ENCODE measurements at places on chromosomes 4 and X.
A peak's percentile ranks its signal among the peaks of the same experiment; 100 is the strongest.

DNA sequence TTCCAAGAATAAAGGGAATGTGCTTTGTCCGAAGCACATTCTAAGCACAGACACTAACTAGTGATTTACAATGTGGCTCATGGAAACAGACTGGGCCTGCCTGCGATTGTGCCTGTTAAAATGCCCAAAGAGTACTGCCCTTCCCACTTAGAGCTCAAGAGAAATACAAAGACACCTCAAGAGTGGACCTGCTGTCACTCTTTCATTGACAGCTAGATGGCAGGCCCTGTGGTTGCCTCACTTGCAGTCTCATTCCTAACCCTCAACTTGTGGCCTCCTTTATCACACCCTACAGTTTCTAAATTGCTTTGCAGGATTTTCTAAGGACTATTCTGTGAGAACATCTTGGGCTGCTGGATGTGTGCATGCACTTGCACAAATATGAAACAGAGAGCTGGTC, 331.0 kb upstream of the EMCN start:
- no peak for DNase-seq
- no peaks in the 10 kb centered on the region for H3K36me3 ChIP-seq
- no peaks in the 10 kb centered on the region for H3K27me3 ChIP-seq
- H3K27ac ChIP-seq, result no peak overlapping the region
- H3K4me3 ChIP-seq, result no peak overlapping the region
- no peaks in the 10 kb centered on the region for H3K4me1 ChIP-seq

DNA sequence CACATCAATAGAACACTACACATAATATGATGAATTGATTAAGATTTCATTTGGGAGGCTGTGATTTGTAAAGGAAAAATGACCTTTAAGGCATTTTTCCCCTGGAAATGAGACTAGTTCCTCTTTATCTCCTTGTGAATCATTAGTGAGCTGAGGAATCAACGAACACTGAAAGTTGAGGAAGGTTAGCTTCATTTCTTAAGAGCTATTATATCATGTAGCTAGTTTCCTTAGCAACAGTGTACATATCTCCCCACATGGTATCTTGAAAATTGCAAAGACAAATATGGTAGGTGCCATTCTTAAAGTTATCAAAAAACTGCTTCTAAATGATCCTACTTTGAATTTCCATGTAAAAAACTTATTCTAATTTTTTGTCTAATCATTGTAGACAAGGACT, 127.5 kb upstream of the NRK start:
- DNase-seq, result no peak
- no peaks in the 10 kb centered on the region for H3K4me1 ChIP-seq
- H3K4me3 ChIP-seq, result no peak overlapping the region
- H3K27me3 ChIP-seq, result no peaks in the 10 kb centered on the region
- no peaks in the 10 kb centered on the region for H3K36me3 ChIP-seq

GRCh38 chr4:7769396-7770223, 170.1 kb downstream of the AFAP1 start:
- H3K27ac ChIP-seq, result no peak overlapping the region
- H3K36me3 ChIP-seq, result peaks cover 2% of the 10 kb centered on the region
- H3K4me3 ChIP-seq, result no peak overlapping the region
- DNase-seq, result no peak

DNA sequence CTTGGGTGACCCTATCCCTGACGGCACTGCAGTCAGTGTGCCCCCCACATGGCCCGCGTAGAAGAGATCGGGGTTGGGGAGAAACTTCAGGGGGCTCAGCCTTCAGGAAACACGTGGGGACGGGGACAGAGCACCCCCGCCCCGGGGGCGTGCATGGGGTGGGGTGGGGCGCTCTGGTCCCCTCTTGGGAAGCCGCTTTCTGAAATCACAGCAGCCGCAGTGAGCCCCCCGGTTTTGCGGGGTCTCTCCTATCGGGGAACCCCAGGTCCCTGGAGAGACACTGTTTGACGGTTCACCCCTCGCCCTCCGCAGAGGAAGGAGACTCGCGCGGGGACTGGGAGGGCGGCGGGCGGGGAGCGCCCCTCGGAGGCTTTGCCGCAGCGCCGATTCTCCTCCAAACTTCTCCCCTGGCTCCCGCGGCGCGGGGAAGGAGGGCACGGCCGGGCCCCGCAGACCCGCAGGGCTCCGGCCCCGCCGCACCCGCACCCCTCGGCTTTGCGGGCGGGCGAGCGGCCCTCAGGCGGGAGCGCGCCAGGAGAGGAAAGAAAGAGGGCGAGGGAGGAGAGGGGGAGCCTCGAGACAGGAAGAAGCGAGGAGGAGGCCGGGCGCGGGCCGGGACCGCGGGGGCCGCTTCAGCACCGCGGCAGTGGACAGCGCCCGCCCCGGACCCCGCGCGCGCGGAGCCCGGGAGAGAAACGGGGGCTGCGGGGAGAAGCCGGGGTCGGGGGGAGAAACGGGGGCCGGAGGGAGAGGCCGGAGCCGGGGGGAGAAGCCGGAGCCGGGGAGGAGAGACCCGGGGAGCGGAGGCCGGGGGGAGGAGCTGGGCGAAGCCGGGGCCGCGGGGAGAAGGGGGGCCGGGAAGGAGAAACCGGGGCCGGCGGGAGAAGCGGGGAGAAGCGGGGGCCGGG, 612 bp downstream of the CPLX1 start:
- no peak overlapping the region for H3K27ac ChIP-seq
- H3K27me3 ChIP-seq, result peaks cover 41% of the 10 kb centered on the region
- H3K4me3 ChIP-seq, result no peak overlapping the region
- no peaks in the 10 kb centered on the region for H3K36me3 ChIP-seq

- H3K27me3 ChIP-seq, result no peaks in the 10 kb centered on the region
- no peak overlapping the region for H3K4me3 ChIP-seq
- H3K36me3 ChIP-seq, result no peaks in the 10 kb centered on the region
- DNase-seq, result no peak
- no peak overlapping the region for H3K27ac ChIP-seq
Observed at GRCh38 chr4:97104666-97105065, 1038.6 kb downstream of the STPG2 start.

GRCh38 chr4:56817840-56818491, 3.5 kb downstream of the SPINK2 start:
- H3K36me3 ChIP-seq, result peaks cover 14% of the 10 kb centered on the region
- H3K4me1 ChIP-seq, result peaks cover 38% of the 10 kb centered on the region
- DNase-seq, result peak; percentile 39
- no peak overlapping the region for H3K4me3 ChIP-seq

DNA sequence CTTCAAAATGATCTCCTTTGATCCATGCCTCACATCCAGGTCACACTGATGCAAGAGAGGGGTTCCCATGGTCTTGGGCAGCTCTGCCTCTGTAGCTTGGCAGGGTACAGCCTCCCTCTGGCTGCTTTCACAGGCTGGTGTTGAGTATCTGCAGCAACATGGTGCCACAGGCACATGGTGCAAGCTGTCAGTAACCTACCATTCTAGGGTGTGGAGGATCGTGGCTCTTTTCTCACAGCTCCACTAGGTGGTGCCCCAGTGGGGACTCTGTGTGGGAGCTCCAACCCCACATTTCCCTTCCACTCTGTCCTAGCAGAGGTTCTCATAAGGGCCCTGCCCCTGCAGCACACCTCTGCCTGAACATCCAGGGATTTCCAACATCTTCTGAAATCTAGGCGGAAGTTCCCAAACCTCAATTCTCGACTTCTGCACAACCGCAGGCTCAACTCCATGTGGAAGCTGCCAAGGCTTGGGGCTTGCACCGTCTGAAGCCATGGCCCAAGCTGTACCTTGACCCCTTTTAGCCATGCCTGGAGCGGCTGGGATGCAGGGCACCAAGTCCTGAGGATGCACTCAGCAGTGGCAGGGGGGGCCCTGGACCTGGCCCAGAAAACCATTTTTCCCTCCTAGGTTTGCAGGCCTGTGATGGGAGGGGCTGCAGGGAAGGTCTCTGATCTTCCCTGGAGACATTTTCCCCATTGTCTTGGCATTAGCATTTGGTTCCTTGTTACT, 137.8 kb upstream of the NUDT6 start:
- H3K4me1 ChIP-seq, result no peaks in the 10 kb centered on the region
- no peak overlapping the region for H3K27ac ChIP-seq
- peaks cover 32% of the 10 kb centered on the region for H3K36me3 ChIP-seq
- no peak overlapping the region for H3K4me3 ChIP-seq
- no peaks in the 10 kb centered on the region for H3K27me3 ChIP-seq
- DNase-seq, result no peak

DNA sequence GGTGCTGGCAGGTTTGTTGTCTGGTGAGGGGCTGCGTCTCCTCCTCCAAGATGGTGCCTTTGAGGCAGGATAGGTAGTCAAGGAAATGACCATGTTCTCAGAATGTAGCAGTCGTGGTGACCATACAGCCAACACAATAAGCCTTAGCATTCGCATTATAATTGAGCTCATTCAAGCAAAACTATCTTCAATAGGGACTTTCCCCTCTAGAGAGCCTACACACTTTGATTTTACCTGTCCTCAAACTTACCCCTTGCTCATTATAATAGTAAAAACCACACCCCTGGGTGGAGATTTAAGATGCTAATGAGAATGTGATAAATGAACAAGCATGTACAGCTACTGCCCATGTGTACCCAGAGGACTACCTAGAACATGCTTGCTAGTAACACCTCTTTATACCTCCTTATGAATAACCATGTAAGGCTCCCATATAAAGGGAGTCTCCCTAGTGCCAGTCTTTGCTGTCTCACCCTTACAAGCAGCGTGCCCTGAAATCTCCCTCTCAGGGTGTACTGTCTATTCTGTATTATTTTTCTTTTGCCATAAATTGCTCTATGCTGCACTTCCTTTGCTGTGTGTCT, 48.2 kb downstream of the FGFBP1 start:
- no peak for DNase-seq
- H3K4me1 ChIP-seq, result no peaks in the 10 kb centered on the region
- H3K36me3 ChIP-seq, result no peaks in the 10 kb centered on the region
- no peak overlapping the region for H3K27ac ChIP-seq
- peaks cover 5% of the 10 kb centered on the region for H3K27me3 ChIP-seq

All from activated CD4-positive, alpha-beta T cell treated with anti-CD3 and anti-CD28 coated beads, Interleukin-2, amount 10 ng/mL, durations not matched to agents 7 days and 5 days (primary cell).